Stimulated activated CD8-positive, alpha-beta memory T cell treated with anti-CD3 and anti-CD28 coated beads, Interleukin-2, amount 100 ng/mL, for 48 hours (primary cell): ENCODE measurements at places on chromosomes 2 and 18.

GRCh38 chr18:36212301-36213171 lies 25.2 kb downstream of the MOCOS start:
- DNase-seq = no peak

DNA sequence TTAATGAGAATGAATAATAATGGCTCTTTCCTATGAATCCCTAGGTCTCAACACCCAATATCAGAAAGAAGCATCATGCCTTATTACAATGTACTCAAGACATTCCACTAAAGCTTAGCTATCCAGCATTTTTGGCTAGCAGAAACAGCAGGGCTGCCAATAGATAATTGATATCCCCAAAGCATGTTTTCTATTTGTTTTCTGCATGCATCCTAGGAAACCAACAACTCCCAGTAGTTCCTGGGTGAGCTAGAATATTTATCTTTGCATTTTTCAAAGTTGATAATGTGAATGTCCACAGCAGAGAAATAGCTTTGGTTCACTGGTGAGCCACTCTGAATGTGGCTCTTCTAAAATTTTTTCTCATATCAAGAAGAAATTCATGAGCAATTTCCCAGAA lies 5.8 kb upstream of the ANTXR1 start:
- no peak for DNase-seq

DNA sequence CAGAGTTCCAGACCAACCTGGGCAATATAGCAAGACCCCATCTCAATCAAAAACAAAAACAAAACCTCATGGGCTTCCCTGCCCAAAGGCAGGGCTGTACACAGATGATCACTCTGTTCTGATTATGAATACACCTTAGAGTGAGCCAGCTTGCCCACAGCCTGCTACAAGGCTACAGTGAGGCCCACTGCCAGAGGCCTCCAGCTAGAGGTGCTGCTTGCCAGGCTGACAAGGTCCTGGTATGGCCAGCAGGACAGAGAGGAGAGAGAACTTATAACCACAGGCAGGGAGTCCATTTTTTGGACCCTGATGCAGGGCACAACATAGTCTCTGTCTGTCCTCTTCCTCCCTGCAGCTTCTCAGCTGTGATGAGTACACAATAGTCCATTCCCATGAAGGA lies 41.5 kb downstream of the KANSL3 start:
- no peak for DNase-seq

- no peak for DNase-seq
These were observed 646 bp downstream of the ALS2 start for GRCh38 chr2:201779901-201780673.

GRCh38 chr2:36478332-36478738 lies 119.6 kb downstream of the FEZ2 start:
- no peak for DNase-seq

DNA sequence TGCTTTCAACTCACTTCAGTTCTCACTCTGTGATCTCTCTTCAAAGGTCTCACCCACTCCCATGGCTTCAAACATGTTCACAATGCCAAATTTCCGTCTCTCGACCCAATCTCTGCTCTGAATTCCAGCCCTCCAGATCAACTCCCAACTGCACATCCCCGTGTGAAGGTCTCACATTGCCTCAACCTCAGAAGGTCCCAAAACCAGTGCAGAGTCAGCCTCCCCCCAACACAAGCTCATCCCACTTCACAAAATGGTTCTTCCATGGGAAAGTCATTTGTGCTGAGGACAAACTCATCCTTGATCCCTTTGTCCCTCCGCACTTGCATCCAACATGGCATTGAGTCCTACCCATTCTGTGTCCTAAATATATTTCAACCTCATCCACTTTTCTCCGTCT lies 31.0 kb upstream of the GNAL start:
- no peak for DNase-seq

DNA sequence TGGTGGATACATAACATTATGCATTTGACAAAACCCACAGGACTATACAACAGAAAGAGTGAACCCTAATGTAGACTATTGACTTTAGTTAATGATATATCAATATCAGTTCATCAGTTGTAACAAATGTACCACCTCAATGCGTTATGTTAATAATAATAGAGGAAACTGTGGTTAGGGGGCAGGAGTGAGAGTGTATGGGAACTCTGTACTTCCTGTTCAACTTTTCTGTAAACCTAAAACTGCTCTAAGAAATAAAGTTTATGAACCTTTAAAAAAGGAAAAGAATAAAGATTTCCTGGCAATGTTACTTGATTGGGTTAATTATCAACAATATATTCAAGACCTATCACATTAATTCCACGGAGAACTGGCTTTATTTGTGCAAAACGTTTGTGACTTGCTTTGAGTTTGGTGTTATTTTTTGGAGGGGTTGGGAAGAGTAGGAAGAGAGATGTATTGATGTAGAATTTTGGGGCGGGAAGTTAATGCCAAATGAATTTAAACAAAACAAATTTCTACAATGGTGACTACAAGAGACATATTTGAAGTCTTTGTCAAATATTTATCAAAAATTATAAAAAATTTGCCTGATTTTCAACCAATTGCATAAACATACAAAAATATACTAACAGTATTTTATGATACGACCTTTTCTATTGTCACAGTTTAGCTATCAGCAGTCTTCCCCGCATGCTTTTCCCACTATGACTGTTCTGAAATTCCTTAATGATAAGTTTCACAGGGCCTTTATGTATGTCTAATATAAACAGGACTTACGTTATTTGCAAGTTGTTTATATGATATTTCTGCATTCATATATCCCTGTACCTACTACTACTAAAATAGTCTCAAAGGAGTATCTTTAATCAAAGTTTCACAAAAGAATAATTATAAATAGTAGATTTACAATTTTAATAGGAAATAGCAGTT lies 2.1 kb upstream of the RTN4 start:
- DNase-seq = no peak

GRCh38 chr2:24898122-24899109 lies 21.6 kb downstream of the ADCY3 start:
- DNase-seq = no peak

DNA sequence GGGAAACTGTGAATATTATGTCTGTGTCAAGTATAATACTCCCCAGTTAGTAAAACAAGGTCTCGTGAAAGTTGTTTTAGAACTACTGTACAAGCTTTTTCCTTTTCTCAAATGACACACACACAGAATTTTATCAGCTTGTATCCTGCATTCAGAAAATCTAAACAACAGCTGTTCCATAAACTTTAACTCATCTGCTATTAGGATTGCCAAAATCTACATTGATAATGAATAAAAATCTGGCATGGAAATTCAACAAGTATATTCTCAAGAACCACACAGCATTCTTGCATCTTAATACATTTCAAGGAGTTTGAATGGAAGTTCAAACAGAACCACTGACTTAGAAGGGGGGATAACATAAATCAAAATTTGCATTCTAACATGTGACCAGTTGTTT lies 151.2 kb downstream of the SLC39A10 start:
- no peak for DNase-seq

GRCh38 chr2:216371721-216372702 lies at the start of gene MARCHF4:
TSS of gene MARCHF4 (minus strand) at chr2:216372483. CDS start at chr2:216370260, 2,223 bp downstream.
- peak; percentile 43 for DNase-seq

DNA sequence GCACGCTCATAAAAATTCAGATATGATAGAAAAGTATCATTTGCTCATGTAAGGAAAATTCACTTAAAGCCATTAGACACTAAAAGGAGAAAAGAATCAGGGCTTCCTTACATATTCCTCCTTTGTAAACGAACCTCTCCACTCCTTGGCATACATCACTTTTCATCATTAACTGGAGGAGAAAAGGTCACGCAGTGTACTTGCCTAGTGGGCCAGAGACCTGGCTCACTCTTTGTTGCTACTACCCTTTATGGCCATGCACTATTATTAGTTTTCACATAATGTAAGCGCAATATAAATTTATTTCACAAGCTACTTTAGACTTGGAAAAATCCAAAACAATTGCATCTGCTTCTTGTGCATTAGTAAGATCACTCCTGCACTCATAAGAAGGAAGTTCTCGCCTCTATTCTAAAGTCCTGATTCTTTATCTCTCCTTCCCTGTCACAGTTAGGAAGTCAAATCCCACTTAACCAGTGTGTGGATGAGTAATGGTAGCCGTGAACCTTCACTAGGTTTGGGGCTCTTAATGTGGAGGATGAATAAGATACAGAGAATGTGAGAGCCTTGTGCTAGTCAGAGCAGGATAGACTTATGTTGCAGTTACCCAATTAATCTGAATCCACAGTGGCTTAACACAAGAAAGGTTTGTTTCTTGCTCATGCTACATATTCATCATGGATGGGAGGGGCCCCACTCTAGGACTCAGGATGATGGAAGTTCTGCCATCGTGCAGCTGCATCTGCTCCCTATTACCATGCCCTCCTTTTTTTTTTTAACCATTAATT lies 115.0 kb upstream of the GLS start:
- no peak for DNase-seq

GRCh38 chr2:37793004-37793403 lies 121.6 kb upstream of the CDC42EP3 start:
- no peak for DNase-seq

DNA sequence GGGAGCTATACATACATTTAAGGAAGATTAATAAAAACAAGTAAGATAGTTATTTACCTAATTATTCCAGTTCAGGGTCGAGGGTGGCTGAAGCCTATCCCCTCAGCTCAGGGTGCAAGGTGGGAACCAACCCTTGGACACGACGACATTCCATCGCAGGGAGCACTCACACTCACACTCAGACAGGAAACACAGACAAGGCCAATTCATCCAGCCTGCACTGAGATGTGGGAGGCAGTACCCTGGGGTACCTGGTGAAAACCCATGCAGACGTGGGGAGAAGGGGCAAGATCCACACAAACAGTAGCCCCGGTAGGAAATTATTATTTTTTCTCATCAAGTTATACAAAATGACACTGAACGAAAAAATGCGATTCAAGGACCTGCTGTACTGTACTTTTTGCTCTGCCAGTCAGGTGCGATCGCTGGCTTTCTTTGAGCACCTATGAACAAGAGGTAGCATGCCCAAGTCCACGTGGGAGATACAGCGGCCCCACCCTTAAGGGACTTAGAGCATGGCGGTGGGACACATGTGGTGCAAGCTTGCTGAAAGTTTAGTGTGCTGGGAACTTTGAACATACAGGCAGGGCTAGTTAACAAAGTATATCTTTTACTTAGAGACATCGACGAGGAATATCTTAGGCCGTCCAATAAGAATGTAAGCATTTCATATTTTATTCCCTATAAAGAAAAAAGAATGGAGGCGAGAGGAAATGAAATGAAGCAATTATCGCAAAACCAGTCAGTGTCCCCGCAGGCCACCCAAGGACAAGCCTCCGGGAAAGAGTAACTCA lies 624 bp downstream of the METTL8 start:
- peak; percentile 41 for DNase-seq

DNA sequence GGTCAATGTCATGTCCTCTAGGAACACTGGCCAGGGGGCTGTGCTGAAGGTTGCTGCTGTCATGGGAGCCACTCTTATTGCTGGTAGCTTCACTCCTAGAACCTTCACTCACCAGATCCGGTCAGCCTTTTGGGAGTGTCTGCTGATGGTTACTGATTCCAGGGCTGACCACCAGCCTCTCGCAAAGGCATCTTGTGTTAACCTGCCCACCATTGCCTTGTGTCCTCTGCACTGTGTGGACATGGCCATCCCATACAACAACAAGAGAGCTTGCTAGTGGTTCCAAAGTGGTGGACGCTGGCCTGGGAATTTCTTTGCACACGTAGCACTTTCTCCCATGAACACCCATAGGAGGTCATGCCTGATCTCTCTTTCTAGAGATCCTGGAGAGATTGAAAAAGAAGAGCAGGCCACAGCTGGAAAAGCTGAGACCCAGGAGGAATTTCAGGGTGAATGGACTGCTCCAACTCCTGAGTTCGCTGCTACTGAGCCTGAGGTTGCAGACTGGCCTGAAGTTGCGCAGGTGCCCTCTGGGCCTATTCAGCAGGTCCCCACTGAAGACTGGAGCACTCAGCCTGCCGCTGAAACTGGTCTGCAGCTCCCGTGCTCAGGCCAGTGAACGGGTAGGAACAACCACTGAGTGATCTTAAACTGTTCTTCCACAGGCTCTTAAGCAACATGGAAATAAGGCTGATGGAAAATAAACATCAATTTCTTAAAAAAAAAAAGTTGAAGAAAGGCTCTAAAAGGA lies 18.7 kb upstream of the C2orf80 start:
- DNase-seq = no peak

GRCh38 chr2:43453179-43454170 lies 142.4 kb downstream of the THADA start:
- DNase-seq = no peak

- no peak for DNase-seq
These were observed 61.6 kb downstream of the CCDC93 start for GRCh38 chr2:117952228-117952627.

- no peak for DNase-seq
These were observed 41.8 kb upstream of the ASPRV1 start for GRCh38 chr2:70003093-70003830.

DNA sequence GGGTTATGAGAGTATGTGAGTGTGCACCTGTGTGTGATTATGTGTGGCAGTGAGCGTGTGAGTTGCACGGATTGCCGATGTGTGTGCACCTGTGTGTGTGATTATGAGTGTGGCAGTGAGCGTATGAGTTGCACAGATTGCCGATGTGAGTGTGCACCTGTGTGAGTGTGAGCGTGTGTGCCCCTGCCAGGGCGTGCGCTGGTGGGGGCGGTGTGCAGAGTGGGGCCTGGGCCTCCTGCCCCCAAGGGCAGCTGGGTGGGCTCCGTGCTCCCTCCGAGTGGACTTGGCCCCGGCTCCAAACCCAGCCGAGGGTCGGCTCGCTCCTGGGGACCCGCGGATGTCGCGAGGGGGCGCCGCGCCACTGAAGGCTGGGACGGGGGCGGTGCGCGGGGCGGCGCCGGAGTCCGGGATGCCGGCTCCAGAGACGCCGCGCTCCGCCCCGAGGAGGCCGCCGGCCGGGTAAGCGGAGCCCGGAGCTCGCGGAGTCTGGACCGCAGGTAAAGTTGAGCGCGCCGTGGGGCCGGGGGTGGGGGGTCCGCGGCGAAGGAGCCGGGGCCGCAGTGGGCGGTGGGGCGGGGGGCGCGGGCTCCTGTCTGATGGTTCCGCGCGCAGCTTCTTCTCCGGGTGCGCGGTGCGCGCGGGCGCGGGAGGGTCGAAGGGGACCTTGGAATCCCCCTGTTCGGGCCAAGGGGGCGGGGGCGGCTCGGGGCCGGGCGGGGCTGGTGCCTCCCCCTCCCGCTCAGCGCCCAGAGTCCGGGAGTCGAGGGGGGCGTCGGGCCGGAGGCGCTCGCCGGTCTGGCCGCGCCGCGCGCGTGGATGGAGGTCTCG lies at the start of gene KCNG2:
TSS of gene KCNG2 (plus strand) at position 421 of the 828 bp plus-strand sequence. CDS start 65,730 bp downstream, outside the sequence.
- DNase-seq = peak; percentile 17

DNA sequence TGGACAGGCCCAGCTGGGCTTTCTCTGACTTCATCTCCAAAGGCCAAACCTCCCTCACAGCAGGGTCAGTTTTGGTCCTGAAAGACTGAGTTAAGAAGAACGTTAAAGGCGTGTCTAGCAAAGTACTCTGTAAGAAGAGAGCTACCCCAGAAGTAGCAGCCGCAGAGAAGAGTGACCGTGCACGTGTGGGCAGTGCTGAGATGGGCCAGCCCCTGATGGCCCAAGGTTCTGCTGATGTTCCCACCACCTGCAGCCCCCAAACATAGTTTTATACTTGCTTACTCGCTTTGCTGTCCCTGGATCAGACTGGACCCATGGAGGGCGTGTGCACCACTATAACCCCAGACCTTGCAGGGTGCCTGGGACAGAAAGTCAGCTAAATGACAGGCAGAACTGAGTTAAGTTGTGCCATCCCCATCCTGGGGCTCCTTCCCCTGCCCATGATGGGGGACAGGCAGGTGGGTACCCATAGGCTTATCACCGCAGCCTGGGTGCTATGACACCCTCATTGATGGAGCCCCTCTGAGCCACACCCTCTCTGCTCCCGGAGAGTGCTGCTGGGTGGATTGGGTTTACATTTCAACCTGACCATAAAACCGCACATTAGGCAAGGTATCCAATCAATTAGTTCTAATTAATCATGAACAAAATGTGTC lies 367.3 kb upstream of the HS6ST1 start:
- DNase-seq = no peak
